CD4-positive, alpha-beta T cell treated with Interleukin-6 at 100 ng/mL for 8 hours (primary cell): ENCODE measurements at places on chromosomes 1 and 21.

- DNase-seq: no peak
Measured at GRCh38 chr1:180415985-180416633, 86.3 kb downstream of the ACBD6 start.

DNA sequence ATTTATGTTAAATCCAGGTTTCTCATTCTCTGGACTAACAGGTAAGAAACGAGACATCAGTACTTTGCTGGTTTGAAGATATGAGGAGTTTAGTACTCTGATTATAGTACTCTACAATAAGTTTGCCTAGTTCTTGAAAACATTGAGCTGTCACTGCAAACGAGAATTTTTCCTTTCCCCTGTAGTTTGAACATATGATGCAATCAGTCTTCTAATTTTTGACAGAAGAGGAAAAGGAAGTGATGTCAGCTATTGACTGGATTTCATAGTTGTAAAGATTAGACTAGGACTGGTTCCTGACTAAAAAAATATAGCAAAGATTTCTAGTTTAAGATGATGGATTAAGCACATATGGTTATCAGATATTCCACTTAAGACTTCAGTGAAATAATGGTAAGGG, 461.9 kb downstream of the LRRIQ3 start:
- DNase-seq: no peak

DNA sequence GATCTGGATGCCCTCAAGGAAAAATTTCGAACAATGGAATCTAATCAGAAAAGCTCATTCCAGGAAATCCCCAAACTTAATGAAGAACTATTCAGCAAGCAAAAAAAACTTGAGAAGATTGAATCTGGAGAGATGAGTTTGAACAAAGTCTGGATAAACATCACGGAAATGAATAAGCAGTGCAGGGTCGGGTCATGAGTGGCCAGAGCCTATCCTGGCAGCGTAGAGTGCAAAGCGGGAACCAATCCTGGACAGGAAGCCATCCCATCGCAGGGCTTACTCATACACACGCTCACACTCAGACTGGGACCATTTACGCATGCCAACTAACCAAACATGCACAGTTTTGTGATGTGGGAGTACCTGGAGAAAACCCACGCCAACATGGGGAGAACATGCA, 43.1 kb downstream of the ZMYM1 start:
- no peak for DNase-seq

DNA sequence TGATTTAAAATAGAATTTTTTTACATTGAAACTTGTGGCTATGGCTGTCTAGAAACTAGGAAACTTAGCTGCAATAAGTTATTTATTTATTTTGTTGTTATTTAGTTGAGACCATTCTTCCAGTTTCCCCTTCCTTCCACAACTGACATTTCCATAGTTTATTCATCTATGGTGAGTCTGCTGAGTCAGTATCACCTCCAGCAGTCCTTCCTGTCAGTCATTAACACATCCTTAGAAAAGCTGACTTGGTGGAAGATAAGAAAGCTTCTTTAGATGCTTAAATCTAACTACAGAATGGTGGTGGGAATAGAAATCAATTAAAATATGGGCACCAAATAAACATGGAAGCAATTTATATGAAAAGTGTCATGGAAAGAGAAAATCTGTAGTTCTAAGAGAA, 714.0 kb downstream of the RWDD3 start:
- no peak for DNase-seq

GRCh38 chr1:101820071-101820470, 176.7 kb downstream of the OLFM3 start:
- DNase-seq: no peak

DNA sequence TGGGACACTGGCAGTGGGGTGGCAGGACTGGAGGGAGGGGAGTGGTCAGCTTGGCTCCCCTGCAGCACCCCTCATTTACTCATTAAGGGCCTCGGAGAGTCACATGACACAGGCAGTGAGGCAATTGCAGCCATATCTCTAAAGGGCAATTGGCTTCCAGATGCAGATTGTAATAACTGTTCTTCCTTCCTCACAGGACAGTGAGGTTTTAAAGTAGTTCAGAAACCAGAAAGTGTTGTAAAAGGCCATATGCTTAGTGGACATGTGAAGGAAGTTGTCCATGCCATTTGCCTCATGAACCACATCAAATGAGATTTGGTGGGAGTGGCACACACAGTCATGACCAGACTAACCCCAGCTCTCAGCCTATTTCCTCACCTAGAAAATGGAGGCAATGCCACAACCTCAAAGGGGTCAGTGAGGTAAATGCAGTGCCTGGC, 11.1 kb downstream of the MTX1 start:
- no peak for DNase-seq

DNA sequence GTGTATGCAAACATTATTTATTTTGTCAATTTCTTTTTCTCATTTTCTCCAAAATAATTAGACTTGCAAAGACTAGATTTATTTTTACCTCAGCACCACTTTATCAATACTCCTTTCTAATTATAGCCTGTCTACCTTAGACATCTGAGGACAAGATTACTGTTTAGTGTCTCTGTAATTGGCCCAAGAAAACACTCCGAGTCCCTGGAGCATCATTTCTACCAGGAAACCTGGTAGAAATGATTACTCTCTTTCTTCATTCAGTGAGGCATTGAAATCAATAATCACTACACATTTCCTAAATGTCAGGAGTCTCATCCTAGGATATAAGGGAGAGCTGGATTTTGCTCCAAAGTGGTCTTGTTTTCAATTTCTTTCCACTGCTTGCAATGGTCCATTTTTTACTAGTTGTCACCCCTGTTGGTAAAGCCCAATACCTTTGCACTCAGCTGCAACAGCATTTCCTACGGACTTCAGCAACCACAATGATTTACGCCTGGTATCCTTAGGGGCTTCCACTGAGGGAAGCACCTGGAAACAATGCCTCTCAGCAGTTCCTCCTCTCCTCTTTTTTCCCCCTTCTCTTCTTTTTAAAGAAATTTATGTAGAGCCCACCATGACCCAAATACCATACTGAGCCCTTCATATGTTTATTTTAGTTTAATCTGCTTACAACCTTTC, 64.6 kb downstream of the GRIK1 start:
- DNase-seq: no peak

DNA sequence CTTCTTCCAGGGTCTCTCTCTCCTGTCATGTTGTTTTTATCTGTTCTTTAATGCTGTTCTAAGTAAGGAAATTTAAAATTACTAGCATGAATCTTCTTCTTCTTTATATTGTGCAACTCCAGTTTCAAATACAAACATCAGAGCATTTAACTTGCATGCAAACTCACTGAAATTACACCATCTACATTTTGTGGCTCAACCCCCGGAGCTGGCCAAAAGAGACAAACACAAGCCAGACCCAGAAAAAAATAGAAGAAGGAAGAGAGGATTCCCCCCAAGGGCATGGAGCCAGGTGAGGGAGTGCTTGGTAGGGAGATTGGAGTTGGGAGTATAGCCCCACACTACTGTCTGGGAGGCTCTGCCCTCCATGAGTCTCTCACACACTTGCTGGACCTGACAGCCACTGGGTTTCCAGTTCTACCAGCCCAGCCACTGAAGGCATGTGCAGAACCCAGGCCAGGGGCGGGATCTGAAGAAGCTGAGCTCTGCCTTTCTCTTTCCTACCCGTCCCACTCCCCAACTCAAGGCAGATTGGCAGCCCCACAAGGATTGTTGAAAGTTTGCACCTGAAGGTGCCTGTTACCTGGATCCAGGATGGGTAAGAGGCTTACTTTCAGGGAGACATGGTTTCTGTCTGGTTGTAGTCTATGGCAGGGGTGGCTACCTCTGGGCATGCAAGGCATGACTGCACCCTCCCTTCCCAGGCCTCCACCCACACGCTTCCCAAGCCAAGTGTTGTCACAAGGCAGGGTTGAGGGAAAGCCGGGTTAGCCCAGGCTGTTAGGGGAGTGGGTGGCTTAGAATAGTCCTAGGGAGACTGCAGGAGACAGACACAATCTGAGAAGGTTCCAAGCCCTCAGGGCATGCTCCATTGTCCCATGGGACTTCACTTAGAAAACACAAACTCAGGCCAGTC, 297.2 kb downstream of the TGFB2 start:
- no peak for DNase-seq

- DNase-seq: no peak
Measured at GRCh38 chr21:41869771-41870170, 9.4 kb downstream of the PRDM15 start.

DNA sequence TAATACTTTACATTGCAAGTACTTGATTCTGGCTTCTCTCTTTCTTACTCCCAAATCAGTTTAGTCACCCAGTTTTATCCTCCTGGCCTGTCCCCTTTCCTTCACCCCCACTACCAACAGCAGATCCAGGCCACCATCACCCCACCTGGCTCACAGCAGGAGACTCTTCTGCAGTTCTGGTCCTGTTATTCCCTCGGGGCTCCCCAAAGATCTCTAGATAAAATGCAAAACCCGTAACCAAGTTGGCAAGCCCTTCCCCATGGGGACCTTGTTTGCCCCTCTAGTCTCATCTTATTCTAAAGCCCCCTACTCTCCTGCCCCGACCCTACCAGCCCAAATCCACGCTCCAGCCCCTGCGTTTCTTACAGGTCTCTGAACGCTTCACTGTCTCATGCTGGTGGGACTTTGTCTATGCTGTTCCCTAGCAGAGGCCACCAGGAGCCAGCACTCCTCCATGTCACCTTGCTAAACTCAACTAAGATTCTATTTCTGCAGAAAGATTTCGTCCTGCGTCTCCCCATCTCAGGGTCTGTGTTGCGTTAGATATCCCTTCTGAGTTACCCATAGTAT, 4.0 kb downstream of the ABCG1 start:
- DNase-seq: no peak

GRCh38 chr21:16800536-16801275, 712.1 kb upstream of the CXADR start:
- no peak for DNase-seq
